ENCODE measurements at places on chromosomes 1 and 21. TPM values are rescaled to one million over a fixed set of nuclear protein-coding genes. Genes with fewer than 3 reads are reported as not detected.

DNA sequence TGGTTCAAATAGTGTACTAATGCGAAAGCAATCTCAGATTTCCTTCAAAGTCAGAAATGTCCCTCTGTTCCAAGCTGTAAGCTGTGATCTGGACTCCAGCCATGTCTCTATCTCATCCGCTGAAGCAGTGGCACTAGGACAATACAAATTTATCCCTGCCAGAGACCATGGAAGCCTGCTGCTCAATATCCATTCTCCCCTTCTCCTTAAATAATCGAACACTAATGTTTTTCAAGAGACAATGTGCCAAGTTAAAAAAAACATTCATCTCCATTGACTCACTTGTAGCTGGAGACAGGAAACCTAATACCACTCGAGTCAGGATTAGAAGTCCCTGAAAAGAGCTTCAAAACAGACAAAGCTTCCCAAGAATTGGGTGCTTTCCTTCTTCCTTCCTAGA, 38.5 kb upstream of the PGBD5 start:
- DNase-seq = no peak

GRCh38 chr1:85078903-85079302, 30.6 kb upstream of the MCOLN3 start:
- no peak for DNase-seq

The GCSAML gene
- total RNA-seq = not detected

- DNase-seq = no peak
Observed at GRCh38 chr1:20483833-20484518, 2.0 kb downstream of the CAMK2N1 start.

DNA sequence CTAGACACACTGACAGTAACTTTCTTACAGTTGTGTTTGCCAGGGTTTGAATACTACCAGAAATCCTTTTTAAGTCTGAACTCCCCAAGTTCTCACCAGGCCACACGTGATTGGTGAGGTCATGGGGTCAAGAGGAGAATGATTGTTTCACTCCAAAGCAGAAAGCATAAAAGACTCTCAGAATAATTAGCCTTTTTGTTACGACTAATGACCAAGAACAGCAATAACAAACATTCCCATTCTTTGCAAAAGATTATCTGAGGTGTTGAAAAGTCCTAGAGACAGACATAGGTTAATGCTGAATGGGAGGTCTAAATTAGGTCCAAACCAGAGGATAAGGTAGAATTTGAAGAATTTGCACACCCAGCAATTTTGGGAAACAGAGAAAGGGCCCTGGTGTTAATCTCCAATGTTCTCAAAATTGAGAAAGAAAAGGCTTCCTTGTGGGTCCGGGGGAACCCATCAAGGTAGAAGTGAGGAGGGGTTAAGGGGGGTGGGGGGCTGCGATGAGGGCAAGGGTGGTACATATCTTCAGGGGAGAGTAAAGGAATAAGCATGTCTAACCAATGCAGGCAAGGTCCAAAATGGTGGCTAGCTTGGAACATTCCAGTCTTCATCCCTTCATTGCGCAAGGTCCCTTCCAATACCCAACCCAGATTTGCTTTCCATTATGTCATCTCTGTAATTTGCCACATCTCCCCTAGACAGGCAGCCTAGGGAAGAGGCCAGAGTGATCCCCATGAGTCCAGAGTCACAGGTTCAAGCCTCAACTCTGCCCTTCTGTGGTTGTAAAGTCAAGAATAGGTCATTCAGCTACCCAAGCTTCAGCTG, 74.6 kb upstream of the NFIA start:
- no peak for DNase-seq

DNA sequence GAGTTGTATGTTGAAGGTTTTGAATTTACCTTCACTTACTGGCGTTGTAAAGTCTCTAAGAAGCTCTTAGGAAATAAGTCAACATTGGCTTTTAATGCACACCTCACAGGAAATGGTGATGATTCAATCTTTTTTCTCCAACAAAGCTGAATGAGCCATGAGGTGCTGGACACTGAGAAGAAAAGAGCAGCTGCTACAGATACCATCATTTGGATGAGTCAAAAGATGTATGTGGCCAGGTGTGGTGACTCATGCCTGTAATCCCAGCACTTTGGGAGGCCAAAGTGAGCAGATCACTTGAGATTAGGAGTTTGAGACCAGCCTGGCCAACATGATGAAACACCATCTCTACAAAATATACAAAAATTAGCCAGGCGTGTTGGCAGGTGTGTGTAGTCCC, 3.3 kb upstream of the IL23R start:
- no peak for DNase-seq

- no peak for DNase-seq
Observed at GRCh38 chr1:31432592-31433395, 19.8 kb downstream of the SERINC2 start.

GRCh38 chr21:25997788-25998611, 172.6 kb downstream of the APP start:
- DNase-seq = no peak

GRCh38 chr21:17981060-17981740, 162.0 kb upstream of the C21orf91 start:
- no peak for DNase-seq

DNA sequence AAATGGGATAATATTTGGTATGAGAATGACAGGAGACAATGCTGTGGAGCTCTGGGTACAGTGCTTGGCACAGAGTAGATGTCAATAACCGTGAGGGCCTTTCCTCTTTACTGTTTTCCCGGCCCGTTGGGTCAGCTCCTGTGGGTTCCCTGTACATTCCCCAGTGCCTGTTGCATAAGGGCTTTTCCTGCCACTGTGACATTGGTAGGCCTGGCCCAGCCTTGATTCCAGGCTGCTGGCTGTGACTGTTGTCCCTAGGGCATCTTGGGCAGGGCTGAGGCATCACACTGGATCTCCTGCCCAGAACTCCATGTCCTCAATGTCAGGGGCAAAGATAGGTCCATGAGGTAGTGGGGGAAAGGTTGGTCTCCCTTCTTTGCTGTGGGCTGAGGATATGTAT, 25.8 kb upstream of the MYCL start:
- no peak for DNase-seq

The NEXN gene
- total RNA-seq = 20.1 TPM

DNA sequence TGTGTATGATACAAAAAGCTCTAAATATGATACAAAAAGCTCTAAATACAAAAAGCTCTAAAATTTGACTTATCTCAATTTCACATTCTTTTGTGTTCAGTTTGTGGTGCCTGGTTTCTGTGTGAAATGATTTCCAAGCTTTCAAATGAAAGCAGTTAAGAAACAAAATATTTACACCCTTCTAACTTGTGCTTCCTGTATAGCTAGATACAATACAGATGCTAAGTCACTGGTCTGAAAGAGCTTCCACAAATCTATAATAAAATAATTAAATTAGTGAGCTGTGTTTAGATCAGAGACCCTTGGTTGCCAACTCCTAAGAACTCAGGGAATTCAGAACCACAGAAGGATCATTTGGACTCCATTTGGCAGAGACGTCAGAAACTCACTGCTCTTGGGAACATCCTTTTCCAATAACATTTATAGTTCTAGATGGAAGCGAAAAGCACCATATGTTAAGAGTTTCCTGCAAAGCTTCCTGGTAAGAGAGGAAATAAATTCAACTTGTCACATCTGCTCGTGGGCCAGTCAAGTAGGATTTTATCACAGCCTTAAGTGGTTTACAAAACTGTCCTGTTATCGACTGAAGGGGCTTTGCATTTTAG, 1079.1 kb downstream of the ADGRL2 start:
- no peak for DNase-seq

GRCh38 chr1:162564762-162565218, 3.3 kb downstream of the UAP1 start:
- DNase-seq = no peak

- DNase-seq = no peak
Observed at GRCh38 chr1:182087304-182087703, 25.8 kb upstream of the ZNF648 start.

GRCh38 chr1:199522338-199522737, 505.2 kb upstream of the NR5A2 start:
- no peak for DNase-seq

DNA sequence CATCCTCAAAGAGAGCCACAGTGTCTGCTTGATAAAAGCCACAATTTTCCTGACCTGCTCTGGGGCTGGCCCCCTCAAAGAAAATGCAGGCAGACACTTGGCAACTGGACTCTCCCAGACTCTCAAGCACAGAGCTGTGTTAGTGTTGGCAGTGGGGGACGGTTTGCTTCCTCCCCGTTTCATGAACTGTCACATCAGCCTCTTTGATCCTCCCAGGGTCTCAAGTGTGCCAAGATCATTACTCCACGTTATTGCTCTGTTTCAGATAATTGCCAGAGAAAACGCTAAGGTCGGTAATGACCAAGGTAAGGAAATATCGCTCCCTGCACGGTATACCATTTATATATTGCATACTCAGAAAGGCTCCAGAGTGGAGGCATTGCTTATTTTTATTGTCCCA, 138.8 kb downstream of the NTMT2 start:
- DNase-seq = no peak

Measured in vagina (tissue), 2 donors.